ENCODE measurements at places on chromosomes 1 and 21. TPM values are rescaled to one million over a fixed set of nuclear protein-coding genes. Genes with fewer than 3 reads are reported as not detected.

The NFIA gene
- 4.6 TPM for total RNA-seq

The NAV1 gene
- 79.7 TPM for total RNA-seq

The KRTAP10-12 gene
- total RNA-seq, result not detected

The HES2 gene
- total RNA-seq, result 3.0 TPM

The CASZ1 gene
- total RNA-seq, result 3.5 TPM

The C1orf232 gene
- not detected for total RNA-seq

The TSACC gene
- 1.2 TPM for total RNA-seq

The EDARADD gene
- 2.2 TPM for total RNA-seq

The C4BPB gene
- total RNA-seq, result 0.25 TPM

The CELA3B gene
- not detected for total RNA-seq

The LCA5L gene
- 2.0 TPM for total RNA-seq

The DYRK3 gene
- total RNA-seq, result 8.7 TPM

The CFHR2 gene
- total RNA-seq, result not detected

The AGTRAP gene
- 38.7 TPM for total RNA-seq

The GBP5 gene
- 0.79 TPM for total RNA-seq

The SH3BP5L gene
- 37.7 TPM for total RNA-seq

The CLDN8 gene
- total RNA-seq, result not detected

The TESK2 gene
- total RNA-seq, result 1.7 TPM

The KCNA2 gene
- 0.57 TPM for total RNA-seq

The ITPKB gene
- total RNA-seq, result 10.9 TPM

The MX1 gene
- total RNA-seq, result 420 TPM

The PDPN gene
- 39.7 TPM for total RNA-seq

The NBPF3 gene
- 6.3 TPM for total RNA-seq

The WLS gene
- total RNA-seq, result 171 TPM

The IGSF9 gene
- total RNA-seq, result 2.1 TPM

The BTF3L4 gene
- total RNA-seq, result 51.5 TPM

The NBPF4 gene
- total RNA-seq, result not detected

The POU3F1 gene
- total RNA-seq, result 3.3 TPM

The SYT14 gene
- total RNA-seq, result 6.1 TPM

The PTPRU gene
- total RNA-seq, result 36.6 TPM

The ABCA4 gene
- 0.20 TPM for total RNA-seq

The SLC35F3 gene
- total RNA-seq, result 0.38 TPM

The CLIC4 gene
- total RNA-seq, result 353 TPM

The GBP3 gene
- 30.3 TPM for total RNA-seq

The DSCAM gene
- total RNA-seq, result 0.18 TPM

The NBPF1 gene
- 21.6 TPM for total RNA-seq

The FCRL6 gene
- not detected for total RNA-seq

The CR1L gene
- not detected for total RNA-seq

The PIK3C2B gene
- total RNA-seq, result 19.3 TPM

The LELP1 gene
- total RNA-seq, result not detected

The TARBP1 gene
- 17.8 TPM for total RNA-seq

Measured in astrocyte (in vitro differentiated cells and primary cell).